H1 (cell line): ENCODE measurements at places on chromosomes 3 and 15.

GRCh38 chr3:131140891-131141290, 114.2 kb downstream of the NEK11 start:
- no peak for DNase-seq

DNA sequence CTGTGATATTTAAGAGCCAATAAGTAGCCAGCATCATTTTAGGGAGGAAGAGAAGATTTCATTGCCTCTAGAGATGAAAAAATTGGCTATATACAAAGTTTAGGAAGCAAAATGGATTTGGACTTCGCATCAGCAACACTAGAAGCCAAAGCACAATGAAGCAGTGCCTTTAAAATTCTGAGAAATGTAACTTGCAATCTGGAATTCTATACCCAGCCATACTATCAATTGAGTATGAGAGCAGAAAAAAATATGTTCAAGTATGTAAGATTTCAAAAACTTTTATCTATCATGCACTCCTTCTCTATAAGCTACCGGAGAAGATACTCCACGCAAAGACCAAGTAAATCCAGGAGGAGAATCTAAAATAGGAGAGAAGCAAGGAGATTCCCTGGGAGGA, 47.4 kb upstream of the ATP13A3 start:
- no peak for DNase-seq

GRCh38 chr15:94480289-94480834, 249.0 kb downstream of the MCTP2 start:
- DNase-seq, result no peak

DNA sequence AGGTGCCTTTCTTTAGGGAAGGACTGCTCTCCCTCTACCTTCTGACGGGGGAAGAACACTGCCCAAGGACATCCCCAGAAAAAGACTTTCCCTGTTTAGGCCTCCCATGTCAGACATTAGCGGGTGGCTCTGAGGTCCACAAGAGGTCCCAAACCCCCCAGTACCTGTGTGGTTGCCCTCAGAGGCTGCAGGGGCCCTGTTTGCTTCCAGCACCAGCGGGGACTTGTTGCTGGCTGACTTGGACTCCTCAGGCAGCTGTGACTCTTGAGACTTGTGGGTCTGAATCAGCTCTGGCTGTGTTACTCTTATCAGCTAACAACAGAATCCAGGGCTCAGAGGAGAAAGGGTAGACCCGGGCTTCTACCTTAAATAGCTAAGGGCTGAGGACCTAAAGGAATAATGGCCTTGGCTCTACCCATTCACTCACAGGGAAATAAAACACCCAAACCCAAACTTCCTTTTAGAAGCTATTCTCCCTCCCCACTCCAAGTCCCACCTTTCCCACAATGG, 39.2 kb downstream of the SEMA3G start:
- no peak for DNase-seq

DNA sequence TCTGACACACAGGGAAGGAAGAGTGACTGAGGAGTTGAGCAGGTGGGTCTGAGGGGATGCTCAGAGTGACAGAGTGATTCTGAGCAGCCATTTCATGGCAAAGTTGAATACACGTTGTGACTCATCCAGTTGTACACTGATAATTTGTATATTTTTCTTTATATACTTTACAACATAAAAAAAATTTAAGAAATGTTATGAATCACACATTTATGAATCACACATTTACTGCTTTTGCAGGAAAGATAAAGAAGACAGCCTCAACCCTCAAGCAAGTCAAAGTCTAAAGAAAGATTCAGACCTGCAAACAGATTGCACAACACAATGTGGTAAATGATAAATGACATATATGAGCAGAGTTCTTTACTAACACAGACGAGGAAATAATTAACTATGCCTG, 21.0 kb upstream of the CHMP2B start:
- no peak for DNase-seq

DNA sequence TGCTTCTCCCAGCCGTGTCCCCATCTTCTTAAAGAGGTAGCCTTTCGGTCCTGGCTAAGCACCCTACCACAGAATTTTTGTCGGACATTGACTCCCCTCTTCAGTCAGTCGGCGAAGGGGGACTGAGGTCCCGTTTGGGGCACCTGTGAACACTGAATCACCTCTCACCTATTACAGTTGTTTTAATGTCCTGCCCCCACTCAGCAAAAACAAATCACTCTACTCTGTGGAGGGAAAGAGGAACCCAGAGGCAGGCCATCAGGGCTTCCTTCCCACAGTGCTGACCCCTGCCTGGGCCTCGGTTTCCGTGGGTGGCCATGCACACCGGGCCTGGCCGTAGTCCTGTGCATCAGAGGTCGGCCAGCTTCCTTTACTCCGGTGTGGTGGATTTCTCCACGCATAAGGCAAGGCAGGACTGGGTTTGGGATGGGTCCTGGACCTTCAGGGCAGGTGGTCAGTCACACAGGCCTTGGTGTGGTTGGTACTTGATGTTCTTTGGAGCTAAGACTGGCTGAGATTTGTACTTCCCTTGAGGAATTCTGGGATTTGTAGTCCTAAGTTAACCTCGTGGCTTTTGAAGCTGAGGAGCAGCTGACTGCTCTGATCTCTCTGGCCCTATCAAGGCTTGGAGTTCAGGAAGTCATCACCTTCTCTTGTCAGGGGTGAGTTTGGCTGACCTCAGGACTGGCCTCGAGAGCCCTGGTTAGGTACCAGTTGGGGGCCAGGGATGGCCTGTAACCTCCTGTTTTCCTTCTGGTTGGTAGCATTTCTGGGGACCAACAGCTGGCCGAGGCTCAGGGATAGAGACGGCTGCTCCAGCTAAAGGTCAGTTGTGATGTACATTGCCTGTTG, 627 bp upstream of the FAM131A start:
- peak; percentile 54 for DNase-seq
